ENCODE measurements at places on chromosomes 3 and 15.

DNA sequence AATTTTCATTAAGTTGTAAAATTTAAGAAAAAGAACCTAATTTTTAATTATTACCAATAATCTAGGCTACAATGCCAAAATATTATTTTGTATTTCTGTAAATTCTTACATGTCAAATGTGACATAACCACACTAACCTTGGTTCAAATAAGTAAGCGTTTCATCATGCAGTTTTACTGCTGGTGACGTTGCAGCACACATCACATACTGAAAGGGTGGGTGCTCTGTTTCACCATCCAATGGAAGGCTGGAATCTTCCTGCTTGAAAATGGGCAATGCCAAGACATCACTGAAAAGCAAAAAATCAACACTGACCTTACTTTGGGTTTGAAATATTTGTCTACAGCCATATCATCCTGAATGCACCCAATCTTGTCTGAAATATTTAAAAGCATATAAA is 14.8 kb downstream of the UBP1 start:
- no peak for DNase-seq

DNA sequence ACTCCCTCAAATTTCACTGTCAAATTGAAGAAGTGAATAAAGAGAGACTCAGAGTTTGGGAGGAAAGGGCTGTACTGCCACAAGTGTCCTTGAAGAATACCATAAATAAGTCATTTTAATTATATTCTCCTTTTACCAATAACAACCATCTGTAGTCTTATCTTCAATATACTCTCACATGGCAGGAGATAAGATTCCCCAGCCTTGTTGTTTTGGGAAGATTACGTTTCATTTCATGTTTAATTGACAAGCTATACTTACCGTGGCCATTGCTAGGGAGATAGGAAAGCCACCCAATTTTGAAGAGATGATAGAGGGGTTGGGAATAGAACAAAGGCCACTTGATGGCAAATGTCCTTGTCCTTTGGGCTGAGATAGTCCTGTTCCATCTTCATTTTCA is 2.3 kb downstream of the MINDY4B start:
- no peak for DNase-seq

- no peak for DNase-seq
Observed at GRCh38 chr3:149967086-149967685, 3.5 kb downstream of the PFN2 start.

GRCh38 chr3:29605845-29606244 is 325.0 kb downstream of the RBMS3 start:
- no peak for DNase-seq

DNA sequence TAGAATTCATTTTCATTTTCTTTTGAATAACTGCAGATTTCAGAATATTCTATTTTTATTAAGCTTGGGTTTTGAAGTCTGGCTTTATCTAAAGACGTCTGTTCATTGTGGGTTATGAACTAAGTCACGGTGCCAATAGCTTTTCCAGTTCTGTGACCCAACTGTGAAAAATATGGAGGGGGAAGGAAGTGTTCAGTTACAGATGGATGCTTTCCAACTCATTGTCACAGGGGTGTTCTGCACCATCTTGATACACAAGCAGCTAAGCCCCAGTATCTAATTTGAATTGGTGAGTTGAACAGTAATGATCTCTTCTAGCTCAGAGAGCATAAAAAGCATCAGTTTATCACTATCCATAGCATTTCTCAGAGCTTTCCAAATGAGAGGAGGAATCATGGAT is 710.6 kb downstream of the EDEM1 start:
- DNase-seq: no peak

DNA sequence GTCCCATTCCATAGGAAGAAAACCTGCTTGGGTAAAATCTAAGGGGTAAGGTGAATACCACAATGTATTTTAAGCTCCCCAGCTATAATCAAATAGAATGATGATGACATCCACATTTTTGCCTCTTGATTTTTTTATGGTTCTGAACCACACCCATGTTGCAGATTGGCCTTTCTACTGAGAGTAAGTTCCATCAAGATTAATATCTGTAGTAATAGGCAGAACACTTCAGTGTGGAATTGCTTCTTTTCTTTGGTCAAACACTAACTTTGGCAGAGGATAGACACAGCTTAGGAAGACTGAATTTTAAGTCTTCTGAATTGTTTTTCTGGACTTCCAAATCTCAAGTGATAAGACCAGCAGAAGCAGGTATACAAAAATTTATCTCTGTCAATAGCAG is 27.0 kb downstream of the PLS1 start:
- DNase-seq: no peak

GRCh38 chr15:65887565-65887964 is 18.3 kb downstream of the RAB11A start:
- no peak for DNase-seq

GRCh38 chr3:155368786-155369185 is 75.3 kb upstream of the STRIT1 start:
- no peak for DNase-seq

DNA sequence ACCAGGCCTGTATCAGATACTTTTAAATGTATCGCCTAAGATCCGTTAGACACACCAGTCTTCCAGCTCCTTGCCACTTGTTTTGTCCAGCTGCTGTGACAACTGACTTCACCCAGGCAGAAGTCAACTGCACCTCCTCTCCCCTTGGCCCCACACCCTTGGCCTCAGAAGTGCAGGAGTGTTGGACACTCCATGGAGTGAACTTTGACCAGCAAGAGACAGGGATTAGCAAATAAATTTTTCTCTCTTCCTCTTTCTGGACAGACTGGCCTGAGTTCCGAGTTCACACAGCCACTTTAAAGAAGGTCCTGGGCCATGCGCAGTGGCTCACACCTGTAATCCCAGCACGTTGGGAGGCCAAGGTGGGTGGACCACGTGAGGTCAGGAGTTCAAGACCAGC is 2.9 kb upstream of the CLN6 start:
- no peak for DNase-seq

DNA sequence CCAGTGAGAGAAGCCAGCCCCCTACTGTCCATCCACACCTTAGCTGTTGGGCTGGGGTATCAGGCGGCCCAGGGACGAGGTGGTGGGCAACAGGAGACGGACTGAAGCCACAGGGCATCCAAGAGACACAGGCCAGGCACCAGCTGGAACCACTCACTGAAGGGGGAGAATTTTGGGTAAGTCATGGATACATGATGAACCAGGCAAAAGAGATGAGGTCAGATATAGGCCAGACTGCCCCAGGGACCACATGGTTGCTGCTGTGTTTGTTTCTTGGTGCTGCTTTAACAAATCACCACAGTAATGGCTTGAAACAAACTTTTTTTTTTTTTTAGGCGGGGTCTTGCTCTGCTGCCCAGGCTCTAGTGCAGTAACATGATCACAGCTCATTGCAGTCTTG is 66.4 kb downstream of the SEMA5B start:
- DNase-seq: no peak

DNA sequence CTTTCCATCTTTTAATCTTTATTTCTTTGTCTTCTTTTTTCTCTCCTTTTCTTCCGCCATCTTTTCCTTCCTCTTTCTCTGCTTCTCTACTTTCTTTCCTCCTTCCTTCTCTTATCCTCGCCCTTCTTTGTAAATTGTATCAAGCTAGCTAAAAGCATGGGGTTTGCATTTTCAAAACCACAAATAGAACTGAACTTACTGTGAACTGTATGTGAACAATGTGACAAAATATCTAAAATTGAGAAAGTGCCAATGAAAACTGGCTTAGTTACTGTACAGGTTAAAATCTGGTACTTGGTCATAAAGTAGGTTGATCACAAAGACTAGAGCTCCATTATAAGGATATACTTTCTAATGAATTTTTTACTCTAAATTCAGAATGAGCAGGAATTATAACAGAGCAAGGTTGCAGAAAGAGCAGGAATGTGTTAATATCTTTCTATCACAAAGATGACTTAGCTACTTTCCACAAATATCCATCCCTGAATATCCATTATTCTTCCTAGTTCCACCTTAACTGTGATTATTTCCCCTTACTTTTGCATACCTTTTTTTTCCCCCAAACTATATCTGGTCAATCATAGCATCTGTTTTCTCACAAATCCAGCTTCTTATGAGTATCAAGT is 122.4 kb downstream of the LSAMP start:
- no peak for DNase-seq

GRCh38 chr15:39283531-39283930 is 297.3 kb upstream of the THBS1 start:
- no peak for DNase-seq

DNA sequence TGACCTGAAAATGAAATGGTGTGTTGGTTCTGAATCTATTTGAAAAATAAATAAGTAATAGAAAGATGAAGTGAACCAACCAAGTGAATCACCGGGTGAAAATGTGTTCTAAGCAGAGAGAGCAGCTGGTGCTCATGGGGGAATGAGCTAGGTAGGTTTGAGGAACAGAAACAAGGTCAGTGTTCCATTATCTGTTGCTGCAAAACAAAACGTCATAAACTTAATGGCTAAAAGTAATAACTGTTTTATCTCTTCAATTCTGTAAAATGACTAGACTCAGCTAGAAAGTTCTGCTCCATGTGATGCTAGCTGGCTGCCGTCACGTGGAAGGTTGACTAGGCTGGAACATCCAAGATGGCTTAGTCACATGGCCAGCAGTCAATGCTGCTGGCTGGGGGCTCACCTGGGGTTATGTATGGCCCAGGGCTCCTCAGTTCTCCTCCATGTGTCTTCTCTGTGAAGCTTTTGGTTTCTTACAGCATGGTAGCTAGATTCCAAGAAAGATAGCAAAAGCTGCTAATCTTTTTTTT is 13.3 kb upstream of the SH3BP5 start:
- DNase-seq: no peak

- no peak for DNase-seq
Observed at GRCh38 chr3:131072099-131072559, 45.5 kb downstream of the NEK11 start.

GRCh38 chr15:48630245-48630644 is 15.3 kb downstream of the FBN1 start:
- DNase-seq: no peak

- no peak for DNase-seq
Observed at GRCh38 chr3:123100193-123100776, 33.5 kb downstream of the PDIA5 start.

GRCh38 chr3:130850843-130851242 is 43.0 kb upstream of the ATP2C1 start:
- no peak for DNase-seq

DNA sequence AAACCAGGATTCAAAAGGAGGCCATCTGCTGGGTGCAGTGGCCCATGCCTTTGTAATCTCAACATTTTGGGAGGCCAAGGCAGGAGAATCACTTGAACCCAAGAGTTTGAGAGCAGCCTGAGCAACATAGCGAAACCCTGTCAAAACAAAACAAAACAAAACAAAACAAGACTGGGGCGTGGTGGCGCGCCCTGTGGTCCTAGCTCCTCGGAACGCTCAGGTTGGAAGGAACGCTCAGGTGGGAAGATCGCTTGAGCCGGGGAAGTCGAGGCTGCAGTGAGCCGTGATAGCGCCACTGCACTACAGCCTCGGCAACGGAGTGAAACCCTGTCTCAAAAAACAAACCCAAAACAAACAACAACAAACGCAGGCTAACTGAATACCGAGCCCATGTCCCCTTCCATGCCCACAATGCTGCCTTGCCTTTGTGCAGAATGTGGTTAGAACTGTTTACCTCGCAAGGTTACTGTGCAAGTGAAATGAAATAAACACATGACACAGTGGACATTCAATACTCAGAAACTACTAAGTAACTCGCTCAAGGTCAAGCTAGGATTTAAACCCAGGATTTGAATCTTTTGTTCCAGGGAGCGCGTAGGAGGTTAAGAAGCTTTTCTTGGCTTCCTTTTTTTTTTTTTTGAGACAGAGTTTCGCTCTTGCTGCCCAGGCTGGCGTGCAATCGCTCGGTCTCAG is 766 bp upstream of the EMC4 start:
- no peak for DNase-seq

DNA sequence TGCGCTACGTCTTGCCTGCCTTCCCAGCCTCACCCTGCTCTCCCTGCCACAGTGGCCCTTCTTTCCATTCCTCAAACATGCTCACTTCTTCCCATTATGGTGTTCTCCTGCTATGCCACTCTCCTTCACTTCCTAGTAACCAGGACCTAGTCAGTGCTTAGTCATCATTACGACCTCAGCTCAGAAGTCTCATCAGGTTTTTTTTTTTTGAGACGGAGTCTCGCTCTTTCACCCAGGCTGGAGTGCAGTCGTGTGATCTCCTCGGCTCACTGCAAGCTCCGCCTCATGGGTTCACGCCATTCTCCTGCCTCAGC is 149.5 kb downstream of the GREM1 start:
- no peak for DNase-seq

DNA sequence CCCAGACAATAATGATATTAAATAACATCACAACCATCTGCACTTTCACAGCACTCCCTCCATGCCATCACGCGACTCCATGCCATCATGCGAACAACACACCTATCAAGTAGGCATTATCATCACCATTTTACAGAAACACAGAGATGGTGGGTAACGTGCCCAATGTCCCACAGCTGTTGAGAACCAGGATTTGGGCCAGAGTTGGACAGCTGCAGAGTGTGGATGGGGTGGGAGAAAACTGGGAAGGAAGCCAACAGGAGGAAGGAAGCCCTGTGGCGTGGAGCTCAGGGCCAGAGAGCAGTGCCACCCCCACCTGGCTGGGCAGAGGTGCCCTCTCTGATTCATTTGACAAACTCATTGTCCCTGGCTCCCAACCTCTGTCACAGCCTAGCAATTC is 29.0 kb downstream of the RBPMS2 start:
- no peak for DNase-seq

- peak; percentile 20 for DNase-seq
Observed at GRCh38 chr15:28123408-28124023, 24.4 kb upstream of the OCA2 start.

DNA sequence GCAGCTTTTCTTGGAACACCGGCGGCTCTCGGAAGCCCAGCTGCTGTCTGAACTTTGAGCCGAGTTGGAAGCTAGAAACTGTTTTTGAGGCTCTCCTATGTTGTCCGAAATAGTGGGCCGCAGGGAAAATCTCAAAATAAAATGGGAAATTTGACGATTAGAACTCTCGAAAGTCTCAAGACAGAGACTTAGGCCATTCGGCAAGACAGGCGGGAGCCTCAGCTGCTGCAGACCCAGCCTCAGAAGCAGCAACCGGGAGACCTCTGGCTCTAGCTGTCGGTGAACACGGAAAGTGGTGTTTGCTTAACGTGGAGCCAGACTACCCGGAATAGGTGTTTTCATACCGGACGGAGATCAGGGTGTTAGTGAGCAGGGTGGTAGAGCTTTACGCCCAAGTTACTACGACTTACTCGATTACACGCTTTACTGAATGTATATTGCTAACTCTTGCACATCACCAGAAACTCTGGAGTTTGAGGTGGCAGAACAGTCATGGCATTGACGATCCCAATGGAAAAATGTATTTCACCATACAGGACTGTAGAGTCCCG is 357 bp upstream of the MAN2C1 start:
- DNase-seq: no peak

Data from pulmonary artery endothelial cell (primary cell).